ENCODE measurements at places on chromosomes 16 and 17. TPM values are rescaled to one million over a fixed set of nuclear protein-coding genes. Genes with fewer than 3 reads are reported as not detected.

The HS3ST3B1 gene
- total RNA-seq: 17.2 TPM

The PRR15L gene
- total RNA-seq: 11.4 TPM

The COIL gene
- total RNA-seq: 14.5 TPM

The KRTAP4-6 gene
- total RNA-seq: 9.0 TPM

The SOX15 gene
- 128 TPM for total RNA-seq

The MRPL45 gene
- total RNA-seq: 37.4 TPM

The TGFB1I1 gene
- 14.8 TPM for total RNA-seq

The ZNF205 gene
- 18.3 TPM for total RNA-seq

DNA sequence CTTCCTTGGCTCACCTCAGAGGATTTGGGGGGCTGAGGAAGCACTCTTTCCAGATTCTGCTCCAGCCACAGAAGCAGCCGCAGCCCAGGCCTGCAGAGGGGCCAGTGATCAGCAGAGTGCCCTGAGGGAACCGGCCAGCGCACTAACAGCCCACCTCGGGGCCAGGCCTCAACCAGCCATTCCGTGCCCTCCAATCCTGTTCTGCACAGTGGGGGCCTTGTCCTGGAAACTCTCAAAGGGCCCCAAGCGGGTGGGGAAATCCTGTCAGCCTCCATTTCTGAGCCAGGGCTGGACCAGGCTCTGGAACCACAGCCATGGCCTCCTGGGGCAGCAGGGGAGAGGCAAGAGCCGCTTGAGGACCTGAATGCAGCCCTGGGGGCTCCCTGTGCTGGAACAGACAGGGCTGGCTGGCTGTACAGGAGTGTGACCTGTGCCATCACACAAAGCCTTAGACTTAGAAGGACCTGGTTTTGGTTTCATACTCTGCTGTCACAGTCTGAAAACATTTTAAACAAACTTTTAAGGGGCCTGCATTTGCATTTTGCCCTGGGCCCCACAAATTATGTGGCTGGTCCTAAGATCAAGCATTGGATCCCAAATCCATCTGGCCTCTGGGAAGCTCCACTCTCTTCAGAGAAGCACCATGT lies 10.0 kb downstream of the CNGB1 start:
- DNase-seq: no peak
- H3K4me3 ChIP-seq: no peak overlapping the region
- H3K27me3 ChIP-seq: no peaks in the 10 kb centered on the region
- H3K4me1 ChIP-seq: peaks cover under 1% of the 10 kb centered on the region
- no peaks in the 10 kb centered on the region for H3K36me3 ChIP-seq

- peaks cover 26% of the 10 kb centered on the region for H3K27me3 ChIP-seq
- no peak for DNase-seq
- no peak overlapping the region for H3K27ac ChIP-seq
- no peaks in the 10 kb centered on the region for H3K36me3 ChIP-seq
- no peak overlapping the region for H3K4me3 ChIP-seq
These were observed 36.8 kb downstream of the TMEM132E start for GRCh38 chr17:34616148-34616547.

DNA sequence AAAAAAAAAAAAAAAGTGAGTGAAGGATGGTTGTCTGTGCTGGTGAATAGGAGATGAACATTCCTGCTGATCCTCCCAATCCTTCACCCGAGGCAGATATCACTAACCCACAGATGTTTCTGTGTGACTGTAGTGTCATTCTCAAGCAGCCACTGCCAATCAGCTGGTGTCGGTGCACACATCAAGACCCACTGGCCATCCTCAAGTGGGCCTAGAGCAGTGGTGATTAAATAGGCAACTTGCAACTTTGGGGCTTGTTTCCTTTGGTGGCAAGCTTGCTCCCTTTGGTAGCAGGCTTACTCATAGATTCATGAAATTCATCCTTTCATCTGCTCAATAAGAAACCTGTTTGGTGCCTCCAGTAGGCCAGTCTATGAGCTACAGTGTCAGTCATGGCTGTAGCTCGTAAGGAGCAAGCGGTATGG lies 51.1 kb upstream of the LGALS9 start:
- no peaks in the 10 kb centered on the region for H3K27me3 ChIP-seq
- H3K36me3 ChIP-seq: peaks cover 12% of the 10 kb centered on the region
- no peaks in the 10 kb centered on the region for H3K4me1 ChIP-seq
- no peak overlapping the region for H3K4me3 ChIP-seq

GRCh38 chr17:36864827-36865430 lies 72.3 kb upstream of the LHX1 start:
- no peak overlapping the region for H3K4me3 ChIP-seq
- peaks cover 61% of the 10 kb centered on the region for H3K27me3 ChIP-seq
- H3K27ac ChIP-seq: no peak overlapping the region
- DNase-seq: no peak

- no peak overlapping the region for H3K27ac ChIP-seq
- H3K4me1 ChIP-seq: no peaks in the 10 kb centered on the region
- no peak for DNase-seq
- no peaks in the 10 kb centered on the region for H3K27me3 ChIP-seq
These were observed 51.8 kb downstream of the LYRM1 start for GRCh38 chr16:20952139-20952920.

GRCh38 chr16:57036945-57037344 lies 47.6 kb downstream of the NLRC5 start:
- DNase-seq: no peak
- no peaks in the 10 kb centered on the region for H3K27me3 ChIP-seq
- H3K27ac ChIP-seq: no peak overlapping the region
- peaks cover 70% of the 10 kb centered on the region for H3K36me3 ChIP-seq
- H3K4me3 ChIP-seq: no peak overlapping the region
- peaks cover 3% of the 10 kb centered on the region for H3K4me1 ChIP-seq

DNA sequence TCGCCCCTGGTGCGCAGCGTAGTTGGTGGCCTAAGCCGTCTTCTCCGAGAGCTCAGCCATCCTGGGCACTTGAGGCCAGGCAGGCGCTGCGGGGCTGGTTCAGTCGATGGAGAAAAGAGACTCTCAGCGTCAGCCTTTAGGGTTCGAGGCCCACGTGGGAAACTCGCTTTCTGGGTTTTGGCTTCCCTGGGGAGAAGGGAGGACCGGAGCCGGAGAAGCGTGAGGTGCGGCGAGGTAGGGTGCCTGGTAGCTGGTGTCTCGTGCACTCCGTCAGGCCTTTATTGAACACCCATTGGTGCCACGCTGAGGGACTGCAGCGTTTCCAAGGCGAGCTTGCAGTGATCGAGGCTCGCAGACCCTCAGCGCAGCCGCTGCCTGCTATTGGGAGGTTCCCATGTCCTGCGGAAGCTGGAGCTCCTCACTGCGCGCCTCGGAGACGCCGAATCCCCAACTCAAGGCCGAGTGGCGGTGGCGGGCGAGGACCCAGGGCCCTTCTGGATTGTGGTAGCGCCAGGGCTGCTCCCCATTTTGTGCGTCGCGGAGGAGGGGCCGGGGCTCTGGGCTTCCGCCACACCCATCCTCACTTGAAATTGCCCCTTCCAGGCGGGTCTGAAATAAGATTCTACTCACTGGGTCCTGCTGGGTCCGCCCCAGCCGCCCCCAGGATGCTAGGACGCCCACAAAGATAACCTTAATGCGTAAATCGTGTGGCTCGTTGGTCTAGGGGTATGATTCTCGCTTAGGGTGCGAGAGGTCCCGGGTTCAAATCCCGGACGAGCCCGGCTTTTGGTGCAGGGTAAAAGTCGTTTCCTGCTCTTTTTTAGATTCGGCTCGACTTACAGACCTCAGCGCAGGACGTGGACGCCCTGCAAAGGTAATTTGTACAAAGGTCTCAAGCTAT lies 1.2 kb downstream of the OR1F1 start:
- no peak for DNase-seq
- H3K4me1 ChIP-seq: peaks cover 22% of the 10 kb centered on the region
- peaks cover 99% of the 10 kb centered on the region for H3K27me3 ChIP-seq
- H3K36me3 ChIP-seq: no peaks in the 10 kb centered on the region

- peaks cover 45% of the 10 kb centered on the region for H3K4me1 ChIP-seq
- H3K4me3 ChIP-seq: no peak overlapping the region
- H3K27me3 ChIP-seq: no peaks in the 10 kb centered on the region
- peaks cover 6% of the 10 kb centered on the region for H3K36me3 ChIP-seq
These were observed 2.0 kb upstream of the SLC43A2 start for GRCh38 chr17:1630662-1631061.

GRCh38 chr17:59796785-59797205 lies 89.3 kb downstream of the VMP1 start:
- peaks cover 3% of the 10 kb centered on the region for H3K36me3 ChIP-seq
- H3K27me3 ChIP-seq: no peaks in the 10 kb centered on the region
- no peak overlapping the region for H3K27ac ChIP-seq
- no peaks in the 10 kb centered on the region for H3K4me1 ChIP-seq

DNA sequence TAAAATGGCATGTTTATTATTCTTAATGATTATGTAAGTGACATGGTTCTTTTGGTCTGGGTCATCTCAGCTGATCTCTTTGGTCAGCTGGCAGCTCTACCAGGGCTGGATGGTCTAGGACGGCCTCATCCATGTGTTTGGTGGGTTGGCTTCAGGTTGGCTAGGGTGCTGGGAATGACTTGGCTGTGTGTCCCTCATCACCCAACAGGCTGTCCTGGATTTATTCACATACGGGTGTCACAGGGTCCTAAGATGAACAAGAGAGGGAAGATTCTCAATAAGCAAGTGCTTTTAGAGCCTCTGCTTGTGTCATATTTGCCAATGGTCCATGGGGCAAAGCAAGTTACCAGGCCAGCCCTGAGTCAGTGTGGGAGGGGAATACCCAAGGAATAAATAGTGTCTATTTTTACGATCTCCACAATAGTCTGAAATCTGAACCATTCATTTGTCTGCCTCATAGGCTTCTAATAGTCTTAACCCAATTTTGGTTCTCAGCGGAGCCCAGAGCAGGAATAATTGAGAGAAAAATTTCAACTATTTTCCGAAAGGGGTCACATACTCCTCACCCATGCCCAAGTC lies 157.5 kb downstream of the HS3ST2 start:
- DNase-seq: no peak
- H3K4me3 ChIP-seq: no peak overlapping the region
- peaks cover 17% of the 10 kb centered on the region for H3K4me1 ChIP-seq
- no peak overlapping the region for H3K27ac ChIP-seq

DNA sequence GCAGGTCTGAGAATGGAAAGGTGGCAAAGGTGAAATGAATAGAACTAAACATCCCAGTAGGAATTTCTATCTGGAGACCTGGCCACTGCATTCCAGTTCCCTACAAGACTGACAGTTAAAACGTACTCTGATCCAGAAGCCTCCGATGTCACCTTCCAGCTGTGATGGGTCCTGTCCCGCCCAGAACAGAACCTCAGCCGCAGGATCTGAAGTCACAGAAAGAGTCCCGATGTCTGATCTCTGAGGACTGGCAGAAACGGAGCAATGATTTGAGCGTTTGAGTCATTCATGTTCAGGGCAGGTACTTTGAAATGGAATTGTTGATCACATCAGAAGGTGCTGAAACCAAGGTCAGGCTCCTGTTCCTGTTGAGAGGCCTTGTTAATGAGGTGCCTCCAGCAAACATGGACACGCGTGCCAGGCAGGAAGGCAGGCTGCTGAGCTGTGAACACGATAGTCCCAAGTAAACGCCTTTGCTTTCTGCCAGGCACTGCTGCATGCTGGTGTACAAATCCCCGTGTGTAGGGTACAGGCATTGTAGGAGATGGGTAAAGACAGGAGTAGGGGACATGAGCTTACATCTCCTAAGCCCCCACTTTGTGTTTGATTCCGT lies 61.4 kb downstream of the VAT1L start:
- H3K4me3 ChIP-seq: no peak overlapping the region
- H3K27me3 ChIP-seq: peaks cover 7% of the 10 kb centered on the region
- H3K27ac ChIP-seq: no peak overlapping the region

DNA sequence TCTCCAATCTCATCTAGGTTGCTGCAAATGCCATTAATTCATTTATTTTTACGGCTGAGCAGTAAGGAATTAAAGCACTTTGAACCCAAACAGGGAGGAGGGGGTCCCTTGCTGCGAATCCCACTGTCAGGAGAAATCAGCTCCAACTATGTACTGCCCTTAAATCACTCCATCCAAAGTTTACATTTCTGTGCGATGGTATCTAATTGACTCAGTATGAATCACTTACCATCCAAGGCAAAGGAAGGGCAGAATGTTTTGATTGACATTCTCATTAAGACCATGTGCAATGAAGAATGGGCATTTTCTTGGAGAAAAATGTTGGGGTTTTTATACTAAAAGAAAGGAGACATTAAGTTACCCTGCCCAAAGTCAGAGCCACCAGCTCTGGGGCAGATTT lies 47.7 kb upstream of the XYLT1 start:
- no peak overlapping the region for H3K4me3 ChIP-seq
- H3K36me3 ChIP-seq: no peaks in the 10 kb centered on the region
- no peaks in the 10 kb centered on the region for H3K27me3 ChIP-seq

DNA sequence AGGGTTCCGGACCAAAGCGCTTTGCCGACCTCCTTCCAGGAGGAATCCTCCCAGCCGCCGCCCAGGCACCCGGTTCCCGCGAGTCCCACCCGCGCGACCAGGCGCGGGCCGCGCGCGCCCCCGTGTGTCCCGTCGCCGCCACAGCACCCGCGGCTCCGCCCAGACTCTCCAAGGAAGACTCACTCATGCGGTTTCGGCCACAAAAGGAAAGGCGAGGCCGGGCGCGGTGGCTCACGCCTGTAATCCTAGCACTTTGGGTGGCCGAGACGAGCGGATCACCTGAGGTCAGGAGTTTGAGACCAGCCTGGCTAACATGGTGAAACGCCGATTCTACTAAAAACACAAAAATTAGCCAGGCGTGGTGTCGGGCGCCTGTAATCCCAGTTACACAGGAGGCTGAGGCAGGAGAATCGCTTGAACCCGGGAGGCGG lies 3.5 kb upstream of the PKMYT1 start:
- H3K4me3 ChIP-seq: peak overlapping the region; percentile 23
- peaks cover 48% of the 10 kb centered on the region for H3K4me1 ChIP-seq
- no peaks in the 10 kb centered on the region for H3K36me3 ChIP-seq
- H3K27ac ChIP-seq: no peak overlapping the region
- peak; percentile 85 for DNase-seq

GRCh38 chr17:48510761-48511604 lies 19.8 kb downstream of the HOXB1 start:
- DNase-seq: no peak
- no peak overlapping the region for H3K27ac ChIP-seq
- H3K36me3 ChIP-seq: no peaks in the 10 kb centered on the region
- no peak overlapping the region for H3K4me3 ChIP-seq
- H3K4me1 ChIP-seq: no peaks in the 10 kb centered on the region

DNA sequence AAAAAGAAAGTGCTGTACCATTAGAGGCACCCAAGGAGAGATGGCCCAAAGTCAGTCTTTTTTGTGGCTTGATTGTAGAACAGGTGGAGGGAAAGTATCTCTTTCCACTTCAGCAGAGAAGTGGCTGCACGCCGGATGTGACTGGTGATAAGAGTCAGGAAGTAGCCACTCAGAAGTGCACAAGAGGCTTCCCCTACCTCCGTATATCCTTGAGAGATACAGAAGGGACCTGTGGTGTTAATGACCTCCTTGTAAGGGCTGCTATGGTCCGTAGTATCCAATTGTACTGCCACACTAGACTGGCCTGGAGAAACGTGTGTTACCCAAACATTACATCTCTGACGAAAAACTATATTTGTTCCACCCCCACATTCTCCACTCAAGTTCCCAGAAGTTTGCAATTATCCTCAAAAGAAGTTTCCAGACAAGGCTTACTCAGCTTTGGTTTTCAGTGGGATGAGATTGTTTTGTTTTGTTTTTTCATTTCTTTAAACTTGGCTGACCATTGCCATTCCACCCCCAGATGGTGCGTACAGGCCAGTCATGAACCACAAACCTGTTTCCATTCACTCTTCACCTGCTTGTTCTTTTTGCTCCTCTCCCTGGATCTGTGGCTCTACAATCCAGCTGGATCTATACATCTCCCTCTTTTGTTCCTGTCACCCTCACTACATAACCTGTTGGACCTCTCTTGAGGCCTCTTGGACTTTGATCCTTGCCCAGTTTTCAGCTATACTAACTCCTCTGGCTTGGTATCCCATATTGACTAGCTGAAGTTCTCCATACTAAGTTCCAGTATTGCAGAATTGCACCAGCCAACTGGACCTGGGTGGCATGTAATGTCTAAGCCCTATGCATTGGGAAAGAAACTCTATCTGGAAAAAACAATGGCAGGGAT lies 20.7 kb upstream of the MED13 start:
- no peaks in the 10 kb centered on the region for H3K4me1 ChIP-seq
- no peak for DNase-seq
- H3K4me3 ChIP-seq: no peak overlapping the region
- H3K27ac ChIP-seq: no peak overlapping the region
- H3K36me3 ChIP-seq: no peaks in the 10 kb centered on the region
